PC-3 (cell line): ENCODE measurements at places on chromosomes 6 and 20.

DNA sequence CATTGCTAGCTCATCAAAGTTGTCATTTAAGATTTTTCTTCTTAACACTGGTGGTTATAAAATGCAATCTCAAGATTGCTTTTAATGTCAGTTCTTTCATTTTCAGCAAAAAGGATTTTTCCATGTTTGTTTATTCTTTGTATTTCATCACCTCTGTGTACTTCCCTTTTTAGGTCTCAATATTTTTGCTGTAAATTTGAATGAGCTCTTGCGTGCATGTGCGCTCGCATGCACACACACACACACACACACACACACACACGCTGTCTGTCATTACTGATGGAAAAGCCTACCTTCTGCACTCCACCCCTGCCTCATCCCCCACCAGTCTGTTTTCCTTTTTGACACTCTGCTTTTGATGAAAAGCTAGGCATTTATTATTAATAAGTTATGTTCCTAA is 85.3 kb upstream of the FYN start:
- no peak for DNase-seq

GRCh38 chr6:93779086-93779841 is 359.9 kb upstream of the EPHA7 start:
- no peak for DNase-seq

DNA sequence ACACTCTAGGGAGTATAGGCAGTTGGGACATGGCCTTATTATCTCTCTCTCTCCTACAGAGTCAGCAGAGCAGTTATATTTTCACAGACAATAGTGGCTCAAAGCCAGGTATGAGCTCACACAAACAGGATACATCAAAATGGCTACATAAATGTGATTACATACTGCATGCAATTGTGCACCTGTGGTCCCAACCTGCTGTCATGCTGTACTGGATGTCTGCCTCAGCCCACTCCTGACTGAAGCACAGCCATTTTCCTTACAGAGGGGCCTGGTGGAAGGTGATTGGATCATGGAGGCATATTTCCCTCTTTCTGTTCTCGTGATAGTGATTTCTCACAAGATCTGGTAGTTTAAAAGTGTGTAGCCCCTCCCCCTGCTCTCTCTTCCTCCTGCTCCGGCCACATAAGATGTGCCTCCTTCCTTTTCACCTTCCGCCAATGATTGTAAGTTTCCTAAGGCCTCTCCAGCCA is 37.0 kb upstream of the SAMHD1 start:
- peak; percentile 32 for DNase-seq

GRCh38 chr6:142819603-142820337 is 125.2 kb downstream of the HIVEP2 start:
- DNase-seq, result no peak

DNA sequence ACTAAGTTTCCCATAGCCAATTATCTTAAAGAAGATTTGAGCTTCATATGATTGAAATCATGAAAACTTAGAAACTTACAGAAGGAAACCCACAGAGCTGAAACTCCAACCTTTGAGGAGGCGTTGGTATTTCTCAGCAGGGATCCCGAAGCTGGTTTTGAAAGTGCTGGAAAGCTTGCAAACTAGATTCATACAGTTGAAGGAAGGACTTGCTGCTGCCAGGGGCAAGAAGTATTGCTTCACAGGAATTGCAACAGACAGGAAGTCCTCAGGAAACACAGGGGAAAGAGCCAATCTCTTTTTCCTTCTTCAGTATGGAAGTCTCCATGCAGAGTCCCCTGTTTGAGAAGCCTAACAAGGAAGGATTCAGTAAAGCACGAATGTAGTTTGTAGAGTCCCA is 419.7 kb downstream of the CD109 start:
- DNase-seq, result no peak

GRCh38 chr6:11202513-11203305 is 29.8 kb downstream of the NEDD9 start:
- no peak for DNase-seq

- no peak for DNase-seq
These were observed 812.6 kb downstream of the TENT5A start for GRCh38 chr6:80939898-80940297.

DNA sequence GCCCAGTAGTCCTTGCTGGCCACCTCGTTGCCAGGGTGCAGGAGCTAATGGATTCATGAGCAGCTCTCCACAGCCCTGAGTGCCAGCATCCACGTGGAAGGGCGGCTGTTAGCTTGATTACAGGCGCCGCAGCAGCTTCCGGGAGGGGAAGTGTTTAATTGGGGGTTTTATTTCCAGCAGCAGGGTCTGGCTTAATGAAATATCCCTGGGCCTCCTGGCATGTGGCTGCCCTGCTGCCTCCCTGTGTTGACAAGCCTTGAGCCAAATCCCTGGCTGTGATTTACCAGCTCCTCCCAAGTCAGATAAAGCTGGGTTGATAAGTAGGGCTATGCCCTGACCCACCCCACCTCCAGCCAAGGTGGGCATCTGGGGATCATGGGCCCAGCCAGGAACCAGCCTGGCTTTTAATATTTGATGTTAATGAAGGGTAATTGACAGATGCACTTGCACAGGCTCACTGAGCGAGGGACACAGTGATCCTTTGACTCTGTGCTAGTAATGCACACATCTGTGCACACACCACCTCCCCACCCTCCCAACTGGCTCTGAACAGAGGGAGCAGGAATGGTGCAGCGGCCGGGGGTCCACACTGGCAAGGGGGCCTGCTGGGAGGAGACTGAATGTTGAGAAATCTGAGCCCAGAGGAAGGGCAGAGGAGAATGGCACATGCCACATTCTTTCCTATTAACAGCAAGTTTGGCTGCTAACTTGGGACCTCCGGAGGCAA is 13.6 kb downstream of the GLP1R start:
- no peak for DNase-seq

DNA sequence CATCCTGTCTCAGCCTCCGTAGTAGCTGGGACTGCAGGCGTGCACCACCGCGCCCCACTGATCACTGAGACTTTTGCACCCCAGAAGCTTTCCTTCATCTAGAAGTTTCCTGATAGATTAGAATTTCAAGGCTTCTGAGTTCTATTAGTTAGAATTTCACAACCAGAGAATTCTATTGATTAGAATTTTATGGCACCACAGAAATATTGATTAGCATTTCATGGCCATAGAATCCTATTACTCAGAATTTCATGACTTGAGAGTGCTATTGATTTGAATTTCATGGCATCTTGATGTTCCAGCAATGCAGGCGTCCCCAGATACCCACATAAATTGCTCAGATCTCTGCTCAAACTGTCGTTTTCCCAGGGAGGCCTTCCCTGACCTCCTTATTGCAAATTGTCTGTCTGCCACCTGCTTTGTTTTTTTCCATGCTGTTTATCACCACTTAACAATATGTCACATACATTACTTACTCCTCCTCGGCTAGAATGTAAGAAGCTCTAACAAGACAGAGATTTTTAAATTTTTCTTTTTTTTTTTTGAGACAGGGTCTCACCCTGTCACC is 16.9 kb upstream of the CBFA2T2 start:
- no peak for DNase-seq

DNA sequence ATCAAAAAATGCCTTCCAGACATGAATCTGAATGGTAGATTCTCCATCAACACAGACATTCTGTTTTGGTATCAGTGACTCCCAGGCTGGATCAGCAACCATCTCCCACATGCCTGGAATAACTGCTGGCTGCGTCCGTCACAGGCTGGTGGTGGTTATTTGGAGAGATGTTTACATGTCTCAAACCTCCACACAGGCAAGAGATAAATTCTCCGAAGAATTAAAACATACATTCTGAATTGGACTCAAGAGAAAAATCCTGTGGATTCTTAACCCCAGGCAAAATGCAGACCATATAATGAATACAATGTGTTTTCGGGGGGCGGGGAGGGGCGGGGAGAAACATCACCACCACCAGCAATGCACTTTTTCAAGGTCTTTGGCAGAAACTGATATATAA is 108.2 kb downstream of the THBS2 start:
- no peak for DNase-seq

GRCh38 chr6:133568970-133569889 is 319.7 kb upstream of the TCF21 start:
- DNase-seq, result peak; percentile 90

DNA sequence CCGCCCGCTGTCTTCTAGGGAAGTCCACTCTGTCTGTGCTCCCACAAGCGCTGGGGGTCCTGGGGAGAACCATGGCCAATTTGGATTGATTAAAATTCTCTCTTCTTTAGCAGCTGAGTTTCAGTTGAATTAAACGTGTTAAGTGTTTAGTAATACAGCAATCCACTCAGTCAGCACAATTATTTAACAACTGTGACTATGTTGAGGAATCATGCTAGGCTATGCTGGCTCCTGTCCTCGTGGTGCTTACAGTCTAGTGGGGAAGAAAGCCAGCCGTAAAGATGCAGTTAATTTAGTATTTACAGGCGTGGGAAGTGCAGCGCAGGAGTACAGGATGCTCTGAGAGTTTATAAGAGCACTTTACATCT is 88.9 kb upstream of the FOXP4 start:
- no peak for DNase-seq

- no peak for DNase-seq
These were observed 248.0 kb downstream of the PHF3 start for GRCh38 chr6:63883597-63883996.

DNA sequence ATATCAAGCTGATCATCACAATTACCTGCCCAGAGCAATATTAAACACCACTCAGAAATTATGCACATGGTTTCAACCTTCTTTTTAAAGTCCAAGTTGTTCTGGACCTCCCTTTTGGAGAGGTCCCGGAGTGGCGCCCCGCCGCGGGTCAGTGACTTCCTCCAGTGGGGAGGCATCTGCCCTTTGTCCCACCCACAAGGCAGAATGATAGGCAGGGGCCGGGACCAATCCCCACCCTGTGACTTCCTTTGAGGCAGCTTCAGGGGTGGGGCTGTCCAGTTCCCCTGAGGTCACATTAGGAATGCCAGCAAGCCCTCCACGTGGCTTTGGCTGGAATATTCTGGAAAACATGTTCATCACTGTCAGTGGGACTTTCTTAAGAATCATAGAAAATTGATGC is 207.0 kb downstream of the ANKRD60 start:
- DNase-seq, result no peak

DNA sequence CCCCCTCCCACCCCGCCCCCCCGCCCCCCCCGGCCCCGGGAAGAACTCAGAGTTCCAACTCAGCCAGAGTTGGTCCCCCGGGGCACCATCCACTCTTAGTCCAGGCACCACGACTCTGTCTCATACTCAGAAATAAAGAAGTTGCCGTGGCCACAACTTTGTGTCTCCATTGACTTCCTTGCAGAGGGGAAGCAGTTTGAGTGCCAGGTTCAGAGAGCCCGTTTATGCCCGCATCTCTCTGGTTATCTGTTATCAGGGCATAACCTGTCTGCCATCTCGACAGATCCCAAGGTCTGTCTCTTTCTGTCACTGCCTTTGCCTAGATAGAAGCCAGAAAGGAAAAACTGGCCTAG is 605 bp downstream of the CDC5L start:
- no peak for DNase-seq

DNA sequence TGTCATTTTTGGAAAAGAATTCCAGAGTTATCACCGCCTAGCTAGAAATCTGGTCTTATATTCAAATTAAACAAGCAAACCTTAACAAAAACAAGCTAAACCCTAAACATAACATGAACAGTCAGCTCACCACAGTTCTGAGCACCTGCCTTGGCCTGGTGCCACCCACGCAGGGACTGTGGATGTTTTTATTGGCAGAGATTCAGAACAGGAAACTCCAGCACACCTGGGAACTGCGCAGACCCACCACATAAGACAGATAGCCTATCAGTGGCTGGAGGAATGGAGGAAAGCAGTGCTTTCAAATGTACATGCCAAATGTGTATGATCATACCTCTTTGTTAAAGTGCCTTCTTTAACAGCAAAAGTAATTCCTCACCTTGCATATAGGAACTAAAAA is 8.9 kb downstream of the SLC16A10 start:
- DNase-seq, result peak; percentile 57

DNA sequence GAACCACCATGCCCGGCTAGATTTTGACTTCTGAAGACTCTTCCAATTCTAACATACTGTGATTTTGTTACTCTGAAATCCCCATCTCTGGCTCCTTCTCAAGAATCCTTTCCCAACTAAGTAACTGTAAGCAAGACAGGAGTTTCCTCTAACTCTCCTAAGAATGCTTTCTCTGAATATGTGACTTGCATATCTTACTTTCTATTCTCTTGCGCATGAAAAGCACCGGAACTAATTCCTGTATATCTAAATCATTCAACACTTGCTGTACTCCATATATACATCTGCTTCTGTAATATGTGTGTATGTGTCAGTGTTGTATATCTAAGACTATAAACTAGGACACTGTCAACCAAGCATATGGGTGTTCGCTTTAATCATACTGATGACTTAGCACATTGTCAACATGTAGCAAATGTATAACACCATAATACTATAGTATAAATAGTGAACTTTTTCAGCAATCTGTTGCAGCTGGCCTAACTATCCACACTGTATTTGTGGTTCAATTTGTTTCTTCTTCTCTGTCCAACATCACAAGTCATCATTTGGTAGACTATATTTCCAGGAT is 108.1 kb upstream of the PRDM1 start:
- DNase-seq, result no peak

DNA sequence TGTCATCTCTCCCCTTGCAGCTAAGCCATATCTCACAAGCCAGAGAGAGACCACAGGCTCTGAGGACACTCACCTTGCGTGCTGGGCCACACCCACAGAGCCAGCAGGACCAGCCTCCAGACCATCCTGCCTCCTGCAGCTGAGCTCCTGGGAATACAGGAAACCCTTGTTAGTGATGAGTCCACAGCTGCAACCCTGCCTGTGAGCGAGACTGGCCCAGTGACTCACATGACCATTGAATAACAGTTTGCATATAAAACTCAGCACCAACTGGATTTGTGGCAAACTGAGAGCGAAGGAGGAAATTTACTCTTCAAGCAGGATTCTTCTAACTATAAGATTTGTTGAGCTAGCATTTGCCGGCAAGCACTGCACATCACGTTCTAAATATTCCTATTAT is 3.0 kb downstream of the THBS2 start:
- DNase-seq, result peak; percentile 76

- peak; percentile 76 for DNase-seq
These were observed 46.9 kb downstream of the GFRA4 start for GRCh38 chr20:3616250-3616649.

- DNase-seq, result no peak
These were observed 106.4 kb downstream of the SNX5 start for GRCh38 chr20:17862171-17862570.

- no peak for DNase-seq
These were observed 60.9 kb upstream of the SMIM8 start for GRCh38 chr6:87261534-87261933.

- DNase-seq, result no peak
These were observed 30.0 kb downstream of the SIRPA start for GRCh38 chr20:1924910-1925861.
